ENCODE measurements at places on chromosomes 7 and 10. TPM values are rescaled to one million over a fixed set of nuclear protein-coding genes. Genes with fewer than 3 reads are reported as not detected.

STEAP1 gene
- total RNA-seq: 34.7 TPM

EEPD1 gene
- total RNA-seq: 6.2 TPM

TMEM196 gene
- total RNA-seq: not detected

GNG11 gene
- total RNA-seq: 22.9 TPM

SPDYE2B gene
- not detected for total RNA-seq

PON3 gene
- not detected for total RNA-seq

BHLHA15 gene
- not detected for total RNA-seq

MYL10 gene
- not detected for total RNA-seq

TAS2R60 gene
- not detected for total RNA-seq

ABCB1 gene
- not detected for total RNA-seq

SLC26A3 gene
- not detected for total RNA-seq

CABCOCO1 gene
- total RNA-seq: not detected

Measured in HT1080 (cell line).